Hepatic stellate cell (primary cell): ENCODE measurements at places on chromosomes 11 and 22.

GRCh38 chr22:32018056-32018455 lies 25.0 kb upstream of the SLC5A1 start:
- no peak for DNase-seq

- no peak for DNase-seq
Observed at GRCh38 chr22:36143066-36143815, 17.3 kb downstream of the APOL3 start.

- DNase-seq: no peak
Observed at GRCh38 chr11:130197386-130198035, 37.9 kb downstream of the ST14 start.

DNA sequence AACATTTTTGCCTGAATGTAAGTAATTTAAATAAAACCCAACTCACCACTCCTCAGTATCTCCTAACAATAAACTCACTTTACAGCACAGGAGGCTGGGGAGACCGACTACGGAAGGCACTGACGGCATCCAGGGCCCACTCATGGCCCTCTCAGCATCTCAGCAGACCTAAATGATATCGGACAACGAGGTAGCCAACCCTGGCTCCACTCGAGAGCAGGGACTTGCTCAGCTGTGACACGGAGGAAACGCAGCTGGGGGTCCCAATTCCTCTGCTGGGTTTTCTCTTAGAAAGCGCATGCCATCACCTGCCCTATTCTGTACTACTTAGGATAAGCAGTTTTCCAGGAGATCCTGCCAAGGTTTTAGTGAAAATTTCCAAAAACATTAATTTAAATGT lies 109.1 kb upstream of the BID start:
- DNase-seq: no peak

DNA sequence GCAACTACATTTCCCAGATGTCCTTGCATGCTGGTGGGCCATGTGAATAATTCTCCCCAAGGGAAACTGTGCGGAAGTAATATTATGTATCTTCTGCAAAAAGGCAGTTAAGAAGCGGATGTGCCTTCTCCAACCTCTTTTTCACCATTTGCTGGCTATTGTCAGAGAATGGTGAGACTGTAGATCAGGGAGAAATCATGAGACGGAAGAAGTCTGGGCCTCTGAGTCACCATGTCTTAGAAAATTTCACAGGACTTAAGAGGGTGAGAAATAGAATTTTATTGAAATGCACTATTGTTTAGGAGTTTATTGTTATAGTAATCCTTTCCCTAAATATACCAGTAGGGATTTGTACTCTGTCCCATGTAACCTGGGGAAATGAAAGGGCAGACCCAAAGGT lies 298.7 kb upstream of the ZC3H12C start:
- no peak for DNase-seq

DNA sequence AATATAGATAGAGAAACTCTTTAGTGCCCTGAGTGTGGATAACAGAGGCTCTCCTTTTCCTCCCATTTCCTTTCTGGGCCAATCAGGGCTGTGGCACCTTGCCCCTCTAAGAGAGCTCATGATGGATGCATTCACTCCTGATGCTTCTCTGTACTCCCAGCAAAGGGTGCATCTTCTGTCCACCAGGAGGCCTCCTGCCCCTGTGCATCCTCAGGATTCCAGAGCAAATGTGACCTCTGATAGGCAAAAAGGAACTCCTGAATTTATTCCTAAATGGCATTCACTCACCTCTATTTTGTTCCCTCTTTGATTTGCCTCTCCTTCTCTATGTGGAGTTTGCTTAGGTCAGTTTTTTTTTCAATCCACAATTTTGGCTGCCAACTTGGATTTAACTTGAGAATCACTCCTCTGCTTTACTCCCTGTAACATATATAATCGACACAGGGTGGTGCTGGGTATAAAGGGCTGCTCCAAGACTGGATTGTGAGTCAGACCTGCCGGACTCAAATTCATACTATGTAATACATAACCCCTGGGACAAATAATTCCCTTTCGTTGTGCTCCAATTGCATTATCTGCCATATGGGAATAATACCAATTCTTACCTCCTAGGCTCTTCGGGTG lies 1.1 kb upstream of the MRGPRX4 start:
- DNase-seq: peak; percentile 21

- DNase-seq: no peak
Observed at GRCh38 chr22:49052023-49052538, 775.6 kb downstream of the BRD1 start.

DNA sequence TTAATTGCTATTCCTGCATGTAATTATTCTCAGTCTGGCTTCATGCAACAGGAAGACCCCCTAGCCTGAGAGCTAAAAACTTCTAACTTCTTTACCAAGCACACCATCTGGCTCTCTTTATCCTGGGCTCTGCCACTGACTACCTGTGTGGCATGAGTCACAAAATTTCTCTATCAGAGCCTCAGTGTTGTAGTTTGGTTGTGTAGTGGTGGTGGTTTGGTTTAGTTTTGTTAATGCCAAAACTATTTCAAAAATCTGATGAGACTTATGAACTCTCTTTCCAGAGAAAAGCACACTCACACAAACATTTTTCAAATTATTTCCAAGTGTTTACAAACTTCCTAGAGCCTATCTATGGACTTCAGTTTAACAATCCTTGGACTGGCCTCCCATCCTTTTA lies 7.5 kb upstream of the IL17RA start:
- DNase-seq: peak; percentile 45

GRCh38 chr11:56353991-56354390 lies at the start of gene OR8J1:
TSS of gene OR8J1 (plus strand) at chr11:56354291. CDS start at chr11:56360247, 5,956 bp downstream.
- DNase-seq: no peak

DNA sequence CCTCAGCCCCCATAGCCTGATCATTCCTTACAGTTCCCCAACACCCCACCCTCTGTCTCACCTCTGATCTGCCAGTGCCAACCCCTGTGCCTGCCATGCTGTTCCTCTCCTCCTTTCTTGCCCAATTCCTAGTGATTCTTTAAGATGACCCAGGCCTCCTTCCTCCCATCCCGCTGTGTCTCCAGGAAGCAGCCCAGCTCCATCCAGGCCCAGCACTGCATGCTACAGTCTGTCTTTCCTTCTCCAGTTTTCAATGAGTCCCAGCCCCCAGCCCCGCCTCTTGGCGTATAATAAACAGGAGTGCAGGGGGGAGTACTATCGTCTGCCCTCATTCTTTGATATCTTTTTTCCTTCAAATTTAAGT lies 12.3 kb downstream of the LTBP3 start:
- no peak for DNase-seq

- DNase-seq: no peak
Observed at GRCh38 chr22:29039148-29039547, 22.5 kb downstream of the C22orf31 start.

GRCh38 chr11:66248903-66249302 lies 19.5 kb upstream of the RAB1B start:
- DNase-seq: no peak

DNA sequence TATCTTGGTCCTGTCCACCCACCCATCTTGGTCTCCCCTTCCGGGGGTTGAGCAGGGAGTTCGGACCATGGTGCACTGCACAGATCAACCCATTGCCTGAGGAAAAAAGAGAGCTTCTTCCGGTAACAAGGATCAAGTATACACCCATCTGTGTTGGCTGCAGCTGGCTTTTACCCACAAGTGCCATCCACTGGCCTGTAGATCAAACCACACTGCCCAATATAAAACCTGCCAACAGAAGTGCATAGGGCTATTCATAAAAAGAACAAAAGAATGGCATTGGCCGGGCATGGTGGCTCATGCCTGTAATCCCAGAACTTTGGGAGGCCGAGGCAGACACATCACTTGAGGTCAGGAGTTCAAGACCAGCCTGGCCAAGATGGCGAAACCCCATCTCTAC lies 94.5 kb downstream of the ZC3H12C start:
- no peak for DNase-seq

GRCh38 chr11:84250834-84251613 lies 964.9 kb upstream of the CCDC90B start:
- DNase-seq: no peak

DNA sequence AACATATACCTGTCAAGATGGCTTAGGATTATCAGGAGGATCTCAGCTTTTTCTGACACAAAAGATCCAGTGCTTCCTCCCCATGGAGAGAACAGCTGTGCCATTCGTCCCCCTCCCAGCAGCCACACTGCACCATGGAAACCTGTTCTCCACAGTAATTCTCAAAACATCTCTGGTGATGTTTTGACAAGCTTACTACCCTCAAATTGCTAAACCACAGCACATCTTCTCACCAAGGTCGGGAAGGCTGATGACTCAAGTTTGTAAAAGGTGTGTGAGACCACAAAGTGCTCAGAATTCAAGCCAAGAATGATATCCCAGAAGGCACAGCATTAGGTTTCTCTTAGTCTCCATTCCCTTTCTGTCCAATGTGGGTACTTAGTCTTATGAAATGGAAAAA lies 3.9 kb upstream of the RAB38 start:
- no peak for DNase-seq

- DNase-seq: no peak
Observed at GRCh38 chr11:110453684-110454354, 24.1 kb downstream of the FDX1 start.

DNA sequence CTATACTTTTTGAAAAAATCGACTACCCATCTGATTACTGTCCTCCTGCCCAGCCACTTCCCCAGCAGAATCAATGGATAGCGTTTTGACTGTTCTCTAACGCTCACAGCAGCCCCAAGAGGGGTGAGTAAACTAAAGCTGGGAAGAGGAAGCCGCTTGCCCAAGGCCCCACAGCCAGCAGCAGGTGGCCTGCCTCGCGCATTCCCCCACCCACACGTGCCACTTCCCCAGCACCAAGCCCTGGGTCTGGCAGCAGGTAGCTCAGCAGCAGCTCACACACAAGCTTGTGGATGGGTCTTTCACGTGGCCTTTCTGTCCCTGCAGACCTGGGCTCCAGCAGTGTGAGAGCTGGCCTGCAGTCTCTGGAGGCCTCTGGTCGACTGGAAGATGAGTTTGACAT lies 34.3 kb downstream of the TOM1 start:
- DNase-seq: no peak

- no peak for DNase-seq
Observed at GRCh38 chr11:36750349-36750748, 152.3 kb upstream of the RAG2 start.

GRCh38 chr11:94722735-94723134 lies 45.4 kb upstream of the AMOTL1 start:
- no peak for DNase-seq

DNA sequence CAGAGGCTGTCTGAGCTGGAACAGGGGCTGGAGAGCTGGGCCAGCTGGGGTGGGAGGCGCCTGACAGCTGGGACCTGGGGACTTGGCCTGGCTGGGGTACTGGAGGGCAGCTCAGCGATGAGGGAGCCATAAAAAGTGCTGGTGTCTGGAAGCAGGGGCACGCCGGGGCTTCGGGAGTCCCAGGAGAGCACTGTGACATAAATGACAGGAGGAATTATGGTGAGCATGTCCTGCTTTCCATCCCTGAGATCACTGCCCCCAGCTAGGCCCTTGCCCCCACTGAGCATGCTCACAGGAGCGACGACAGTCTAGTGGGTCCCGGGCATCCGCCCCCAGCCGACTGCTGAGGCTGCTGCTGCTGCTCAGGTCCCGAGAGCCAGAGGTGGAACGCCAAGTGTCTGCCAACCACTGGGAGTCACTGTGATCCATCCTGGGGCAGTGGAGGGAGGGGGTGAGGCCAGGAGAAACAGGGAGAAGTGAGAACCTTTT lies 6.2 kb downstream of the ROBO4 start:
- DNase-seq: no peak

GRCh38 chr22:21674638-21675245 lies 8.9 kb downstream of the PPIL2 start:
- DNase-seq: no peak

DNA sequence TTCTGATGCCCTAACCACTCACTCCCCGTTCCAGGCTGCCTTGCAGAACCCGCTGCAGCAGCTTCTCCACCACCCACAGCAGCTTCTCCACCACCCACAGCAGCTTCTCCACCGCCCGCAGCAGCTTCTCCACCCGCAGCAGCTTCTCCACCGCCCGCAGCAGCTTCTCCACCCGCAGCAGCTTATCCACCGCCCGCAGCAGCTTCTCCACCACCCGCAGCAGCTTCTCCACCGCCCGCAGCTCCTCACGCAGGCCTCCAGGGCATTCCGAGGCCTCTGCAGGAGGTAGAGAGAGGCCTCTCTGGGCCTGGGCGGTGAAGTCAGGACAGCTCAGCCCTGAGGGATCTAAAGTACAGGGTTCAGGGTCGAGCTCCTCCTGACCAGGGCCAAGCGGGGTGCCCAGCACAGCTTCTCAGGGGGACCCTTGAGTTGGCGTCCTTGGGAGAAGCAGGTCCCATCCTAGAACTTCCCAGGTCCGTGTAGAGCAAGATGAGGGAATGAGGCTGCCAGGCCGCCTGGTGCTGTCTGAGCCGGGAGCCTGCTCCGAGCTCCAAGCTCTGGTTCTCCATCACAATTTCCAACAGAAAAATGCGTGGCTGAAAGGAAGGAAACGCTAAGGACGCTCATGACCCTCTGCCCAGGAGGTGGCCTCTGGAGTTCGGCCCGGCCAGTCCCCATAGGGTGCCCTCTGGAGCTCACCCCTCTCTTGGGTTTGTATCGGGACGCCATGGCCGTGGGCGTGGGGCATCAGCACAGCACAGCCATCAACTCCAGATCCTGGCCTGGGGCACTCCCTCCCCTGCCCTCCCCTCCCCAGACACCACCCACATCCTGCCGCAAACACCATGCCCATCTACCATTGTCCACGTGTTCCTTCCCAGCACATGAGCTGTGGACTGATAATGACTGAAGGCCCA lies 528.6 kb downstream of the BRD1 start:
- no peak for DNase-seq

DNA sequence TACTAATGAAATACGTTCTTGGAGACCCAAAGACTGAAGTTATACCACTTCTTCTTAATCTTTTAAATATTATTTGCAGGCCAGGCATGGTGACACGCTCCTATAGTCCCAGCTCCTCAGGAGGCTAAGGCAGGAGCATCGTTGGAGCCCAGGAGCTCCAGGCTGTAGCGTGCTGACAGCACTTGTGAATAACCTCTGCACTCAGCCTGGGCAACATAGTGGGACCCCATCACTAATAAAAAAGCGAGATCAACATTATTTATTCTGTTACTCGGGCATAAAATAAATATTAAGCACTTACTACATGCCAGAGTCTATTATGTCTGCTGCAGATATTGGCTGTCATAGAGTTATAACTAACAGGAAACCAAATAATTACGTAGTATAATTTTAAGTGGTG lies 720 bp upstream of the MED17 start:
- no peak for DNase-seq

DNA sequence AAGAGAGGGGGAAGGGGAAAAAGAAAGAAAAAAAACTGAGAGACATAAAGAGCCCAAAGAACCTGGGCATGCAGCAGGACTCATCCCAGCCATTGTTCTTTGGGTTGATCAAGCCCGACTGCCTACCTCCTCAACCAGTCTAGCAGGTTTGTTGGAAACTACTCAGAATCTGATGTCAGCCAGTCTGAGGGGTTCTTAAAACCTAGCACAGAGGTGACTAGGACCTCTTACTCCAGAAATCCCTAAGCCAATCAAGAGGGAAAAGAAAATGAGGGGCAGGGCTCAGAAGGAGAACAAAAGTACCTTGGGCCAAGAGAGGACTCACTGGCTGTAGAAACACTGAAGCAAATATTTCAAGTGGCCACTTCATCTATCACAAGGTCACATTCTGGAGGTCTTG lies 228.0 kb downstream of the AASDHPPT start:
- no peak for DNase-seq
